Ovary (tissue), 10 donors: ENCODE measurements at places on chromosomes 3 and 15. TPM values are rescaled to one million over a fixed set of nuclear protein-coding genes. Genes with fewer than 3 reads are reported as not detected.

CLRN1 gene
- not detected for polyA plus RNA-seq

DNA sequence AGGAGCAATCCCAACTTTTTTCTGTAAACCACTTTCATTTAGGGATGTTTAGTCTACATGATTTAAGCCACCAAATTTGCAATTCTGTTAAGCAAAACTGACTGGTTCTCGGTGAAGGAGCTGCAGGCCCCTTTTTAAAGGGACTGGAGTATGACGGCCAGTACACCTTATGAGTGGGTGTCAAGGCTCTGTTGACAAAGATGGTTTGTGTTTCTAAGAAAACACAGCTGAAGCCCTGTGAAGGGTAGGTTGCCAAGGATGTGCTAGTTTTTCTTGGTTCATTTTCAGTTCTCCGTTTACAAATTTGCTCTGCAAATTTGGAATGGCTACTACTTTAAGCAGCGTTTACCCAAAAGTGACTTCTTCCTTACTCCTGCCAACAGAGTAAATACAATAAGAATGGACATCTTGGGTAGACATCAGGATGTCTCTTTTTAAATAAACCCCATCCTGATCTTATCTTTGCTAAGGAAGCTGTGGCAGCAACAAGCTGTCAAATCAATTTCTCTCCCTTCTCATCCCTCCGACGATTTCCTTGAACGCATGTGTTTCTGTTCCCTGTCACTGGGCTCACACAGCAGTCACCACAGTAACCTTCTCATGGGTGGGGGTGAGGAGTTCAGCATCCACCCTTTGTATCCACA, 58.2 kb upstream of the CMTM8 start:
- no peak for DNase-seq

MUSTN1 gene
- polyA plus RNA-seq = 12.1 TPM

SI gene
- 0.01 TPM for polyA plus RNA-seq

GRCh38 chr3:194076475-194076874, 59.5 kb upstream of the HES1 start:
- no peak for DNase-seq

ITGB5 gene
- polyA plus RNA-seq = 82.8 TPM

DNA sequence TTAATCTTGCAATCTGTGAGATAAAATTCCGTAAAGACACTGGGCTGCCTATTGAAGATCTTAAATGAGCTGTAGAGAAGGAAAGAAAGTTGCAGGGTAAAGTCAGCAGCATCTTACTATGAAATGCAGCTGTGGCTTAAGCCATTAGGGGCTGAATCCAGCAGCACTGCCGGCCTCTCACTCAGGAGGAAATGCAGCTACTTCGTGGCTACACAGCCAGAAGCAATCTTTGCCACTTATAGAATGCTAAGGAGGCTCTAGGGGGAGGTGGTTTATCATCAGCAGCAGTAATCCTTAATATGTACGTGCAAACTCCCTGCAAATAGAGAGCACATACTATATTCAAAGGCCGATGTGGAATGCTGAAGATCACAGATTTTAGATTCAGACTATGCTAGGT, 19.1 kb upstream of the MCTP2 start:
- DNase-seq = no peak

DNA sequence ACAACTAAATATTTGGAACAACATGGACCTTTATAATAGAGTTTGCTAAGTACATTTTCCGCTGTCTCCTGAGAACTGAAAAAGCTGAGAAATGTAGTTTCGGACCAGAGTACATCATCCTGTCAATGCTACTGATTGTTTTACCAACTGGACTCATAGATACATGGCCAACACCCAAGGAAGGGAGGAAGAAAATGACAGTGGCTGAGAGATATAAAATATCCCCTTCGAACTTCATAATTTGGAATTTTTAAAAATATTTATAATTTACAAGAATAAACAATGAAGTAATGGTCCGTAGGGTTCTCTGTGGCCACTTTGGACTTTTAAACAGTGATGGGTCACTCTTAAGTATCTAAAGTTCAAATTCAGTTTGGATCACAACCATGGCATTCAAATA, 1042.7 kb downstream of the MCTP2 start:
- no peak for DNase-seq

ADAMTS9 gene
- 11.8 TPM for polyA plus RNA-seq

DNA sequence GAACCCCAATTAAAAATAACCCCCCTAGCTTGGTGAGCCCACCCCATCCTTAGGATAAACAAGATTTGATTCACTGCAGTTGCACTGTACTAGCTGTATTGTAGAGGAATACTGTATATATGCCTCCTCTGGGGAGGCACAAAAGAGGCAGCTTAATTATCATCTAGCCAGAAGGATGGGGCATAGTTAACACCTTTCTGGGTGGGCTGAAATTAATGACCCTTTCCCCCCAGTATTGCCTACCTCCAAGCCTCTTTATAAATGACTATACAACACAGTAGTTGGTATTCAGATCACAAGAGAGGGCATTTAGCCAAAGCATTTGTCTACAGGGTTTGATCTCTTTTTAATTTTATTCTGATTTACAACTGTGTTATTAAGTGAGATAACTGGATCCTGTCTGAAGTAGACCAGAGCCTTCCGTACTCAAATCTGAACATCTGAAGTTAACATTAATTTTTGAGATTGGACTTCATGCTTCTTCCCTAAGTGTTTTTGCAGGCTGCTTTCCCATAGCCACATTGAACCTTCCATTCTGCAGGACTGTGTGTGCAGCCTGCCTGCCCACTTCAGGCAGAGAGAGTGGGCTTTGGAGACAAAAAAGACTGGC, 807.0 kb upstream of the ARRDC4 start:
- no peak for DNase-seq

GRCh38 chr3:178588628-178589027, 52.4 kb downstream of the KCNMB2 start:
- DNase-seq = no peak

GRCh38 chr3:37712421-37712820, 149.3 kb upstream of the CTDSPL start:
- no peak for DNase-seq

CORO2B gene
- polyA plus RNA-seq = 12.4 TPM

TASOR gene
- 40.7 TPM for polyA plus RNA-seq

GRCh38 chr15:80660119-80660518, 35.0 kb upstream of the ABHD17C start:
- DNase-seq = no peak

CFAP91 gene
- polyA plus RNA-seq = 7.3 TPM

DNA sequence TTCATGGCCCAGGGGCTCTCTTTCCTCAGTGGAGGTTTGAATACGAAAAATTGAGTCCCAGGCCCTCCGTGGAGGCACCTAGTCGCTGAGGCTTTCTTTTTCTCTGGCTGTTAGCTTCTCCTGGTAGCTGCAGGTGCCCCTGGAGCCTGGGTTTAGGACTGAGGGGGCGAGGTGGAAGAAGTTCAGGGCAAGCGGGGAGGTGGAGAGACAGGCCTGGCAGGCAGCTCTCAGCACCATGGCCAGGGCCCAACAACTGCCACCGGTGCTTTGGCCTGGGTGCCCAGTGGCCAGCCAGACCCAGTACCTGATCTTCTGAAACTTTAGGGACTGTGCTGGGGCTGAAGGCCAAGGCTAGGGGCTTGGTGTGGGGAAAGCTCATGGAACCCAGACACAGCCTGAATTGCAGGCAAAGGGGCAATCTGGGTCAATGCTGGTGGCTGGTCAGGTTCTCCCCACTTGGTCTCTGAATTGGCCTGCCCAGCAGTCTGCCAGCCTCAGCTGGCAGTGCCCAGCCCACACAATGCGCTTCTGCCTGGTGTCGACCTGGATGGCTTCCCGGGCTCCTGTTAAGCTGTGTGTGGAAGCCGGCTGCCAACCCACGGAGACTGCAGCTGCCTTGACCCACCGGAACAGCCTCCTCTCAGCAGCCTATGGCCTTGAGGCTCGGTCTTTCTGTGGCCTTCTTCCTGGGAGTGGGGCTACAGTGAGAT, 30.3 kb upstream of the POLG start:
- no peak for DNase-seq

DNA sequence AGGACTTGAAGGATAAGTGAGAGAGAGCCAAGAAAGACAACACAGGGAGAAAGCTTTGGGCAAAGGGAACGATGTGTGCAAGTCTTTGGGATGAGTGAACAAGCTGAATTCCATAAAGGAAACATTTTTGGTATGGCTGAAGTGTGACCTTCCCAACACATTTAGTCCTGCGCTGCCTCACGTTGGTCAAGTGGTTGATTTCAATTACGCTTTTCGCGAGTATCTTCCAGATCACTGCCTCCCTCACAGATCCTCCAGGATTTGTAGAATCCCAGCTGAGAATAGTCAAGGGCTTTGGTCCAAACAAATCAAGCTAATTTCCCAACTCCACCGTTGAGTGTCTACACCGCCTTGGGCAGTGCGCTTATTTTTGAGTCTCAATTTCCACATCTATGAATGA, 338.4 kb upstream of the ADAMTS9 start:
- DNase-seq = no peak

ZNF502 gene
- polyA plus RNA-seq = 4.1 TPM

RPL22L1 gene
- polyA plus RNA-seq = 105 TPM

C3orf22 gene
- polyA plus RNA-seq = not detected

GRCh38 chr3:63954182-63954581, 42.0 kb upstream of the SCAANT1 start:
- DNase-seq = no peak

- peak; percentile 37 for DNase-seq
Observed at GRCh38 chr3:151630938-151631441, 102.7 kb upstream of the AADACL2 start.

DNA sequence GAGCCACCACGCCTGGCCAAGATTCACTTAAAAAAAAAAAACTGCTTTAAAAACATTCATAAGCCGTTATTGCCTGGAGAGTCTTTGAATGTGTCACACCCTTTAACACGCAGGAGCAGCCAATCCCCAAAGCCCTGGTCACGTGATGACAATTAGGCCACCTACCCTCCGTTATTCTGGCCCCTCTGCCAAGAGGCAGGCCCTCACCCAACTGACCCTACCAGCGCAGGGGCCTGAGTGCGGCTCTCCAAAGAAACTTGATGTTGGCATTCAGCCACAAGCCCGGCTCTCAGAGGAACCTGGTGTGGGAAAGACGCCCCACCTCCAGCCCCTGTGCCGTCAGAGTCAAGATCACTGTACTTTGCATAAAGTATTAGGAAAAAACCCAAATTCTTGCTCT, 11.6 kb upstream of the MUC4 start:
- no peak for DNase-seq

C3orf20 gene
- polyA plus RNA-seq = 0.08 TPM

DNA sequence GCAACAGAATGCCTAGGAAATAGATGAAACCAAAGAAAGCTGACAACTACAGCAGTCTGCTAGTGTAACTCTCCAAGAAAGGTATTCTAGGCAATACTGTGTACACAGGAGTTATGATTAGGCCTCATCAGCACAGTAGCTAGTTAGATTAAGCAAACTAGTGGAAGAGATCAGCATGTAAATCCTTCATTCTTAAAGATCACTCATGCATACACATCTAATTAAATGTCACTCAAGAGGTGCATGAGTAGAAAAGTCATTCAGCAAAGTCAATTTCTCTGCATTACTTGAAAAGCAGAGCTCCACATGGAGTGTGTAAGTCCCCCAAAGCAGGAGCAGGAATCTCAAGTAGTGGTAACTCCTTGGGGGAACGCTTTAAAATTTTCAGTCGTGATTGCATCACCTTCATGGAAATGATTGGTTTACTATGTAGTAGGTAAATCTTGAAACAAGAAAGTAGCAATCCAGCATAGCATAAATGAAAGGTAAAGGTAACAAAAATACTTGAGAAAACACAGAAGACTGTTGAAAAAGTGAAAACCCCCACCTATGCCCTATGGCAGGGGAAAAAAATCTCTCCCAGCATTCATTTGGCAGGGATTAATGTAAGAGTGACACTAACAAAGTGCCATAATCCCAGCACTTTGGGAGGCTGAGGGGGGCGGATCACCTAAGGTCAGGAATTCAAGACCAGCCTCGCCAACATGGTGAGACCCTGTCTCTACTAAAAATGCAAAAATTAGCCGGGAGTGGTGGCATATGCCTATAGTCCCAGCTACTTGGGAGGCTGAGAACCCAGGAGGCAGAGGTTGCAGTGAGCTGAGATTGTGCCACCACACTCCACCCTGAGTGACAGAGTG, 29.4 kb upstream of the PPIB start:
- no peak for DNase-seq

- DNase-seq = no peak
Observed at GRCh38 chr15:59543721-59544547, 67.6 kb upstream of the GCNT3 start.

CMTM8 gene
- 2.5 TPM for polyA plus RNA-seq
